Right ventricle myocardium superior (tissue), 1 donor: ENCODE measurements at places on chromosomes 3 and 15.

DNA sequence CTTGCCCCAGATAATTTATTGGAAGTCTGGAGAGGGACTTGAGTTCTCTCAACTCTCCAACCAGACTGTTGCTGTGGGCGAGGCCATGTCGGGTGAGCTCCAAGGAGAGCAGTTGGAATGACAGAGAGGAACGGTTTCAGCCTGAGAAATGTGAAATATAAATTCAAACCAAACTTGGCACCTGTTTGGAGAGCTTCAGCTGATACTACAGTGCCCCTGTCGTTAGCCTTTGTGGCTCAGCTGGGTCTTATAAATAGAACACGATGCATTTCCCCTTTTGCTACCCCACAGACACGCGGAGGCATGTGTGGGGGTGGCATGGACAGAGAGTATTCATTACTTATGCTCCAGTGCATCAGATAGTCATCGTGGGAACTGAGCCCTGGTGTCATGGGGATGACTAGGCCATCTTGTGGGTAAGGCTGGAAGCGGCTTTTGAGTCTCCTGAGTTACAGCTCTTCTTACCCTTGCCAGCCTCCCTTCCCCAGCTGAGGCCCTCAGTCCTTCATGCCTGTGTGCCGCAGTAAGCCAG, 15.6 kb downstream of the SMAD3 start:
- DNase-seq = peak; percentile 52

- no peak for DNase-seq
These were observed 86.7 kb downstream of the TBC1D5 start for GRCh38 chr3:17655743-17656142.

DNA sequence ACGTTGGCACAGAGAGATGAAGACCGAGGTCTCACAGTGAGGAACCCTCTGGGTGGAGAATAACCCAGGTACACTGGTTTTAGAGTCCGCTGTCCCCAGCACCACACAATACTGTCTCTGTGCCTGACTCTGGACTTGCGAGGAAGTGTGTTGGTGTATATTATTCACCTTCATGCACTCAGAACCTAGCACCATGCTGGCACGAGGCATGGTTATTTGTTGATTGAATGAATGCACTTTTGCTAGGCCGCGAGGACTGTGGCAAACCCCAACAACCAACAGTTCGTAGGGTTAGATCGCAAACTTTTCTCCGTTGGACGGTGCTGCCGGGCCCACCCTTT, 484 bp upstream of the C3orf52 start:
- DNase-seq = no peak

GRCh38 chr3:34066999-34067398, 268.6 kb downstream of the PDCD6IP start:
- DNase-seq = no peak

DNA sequence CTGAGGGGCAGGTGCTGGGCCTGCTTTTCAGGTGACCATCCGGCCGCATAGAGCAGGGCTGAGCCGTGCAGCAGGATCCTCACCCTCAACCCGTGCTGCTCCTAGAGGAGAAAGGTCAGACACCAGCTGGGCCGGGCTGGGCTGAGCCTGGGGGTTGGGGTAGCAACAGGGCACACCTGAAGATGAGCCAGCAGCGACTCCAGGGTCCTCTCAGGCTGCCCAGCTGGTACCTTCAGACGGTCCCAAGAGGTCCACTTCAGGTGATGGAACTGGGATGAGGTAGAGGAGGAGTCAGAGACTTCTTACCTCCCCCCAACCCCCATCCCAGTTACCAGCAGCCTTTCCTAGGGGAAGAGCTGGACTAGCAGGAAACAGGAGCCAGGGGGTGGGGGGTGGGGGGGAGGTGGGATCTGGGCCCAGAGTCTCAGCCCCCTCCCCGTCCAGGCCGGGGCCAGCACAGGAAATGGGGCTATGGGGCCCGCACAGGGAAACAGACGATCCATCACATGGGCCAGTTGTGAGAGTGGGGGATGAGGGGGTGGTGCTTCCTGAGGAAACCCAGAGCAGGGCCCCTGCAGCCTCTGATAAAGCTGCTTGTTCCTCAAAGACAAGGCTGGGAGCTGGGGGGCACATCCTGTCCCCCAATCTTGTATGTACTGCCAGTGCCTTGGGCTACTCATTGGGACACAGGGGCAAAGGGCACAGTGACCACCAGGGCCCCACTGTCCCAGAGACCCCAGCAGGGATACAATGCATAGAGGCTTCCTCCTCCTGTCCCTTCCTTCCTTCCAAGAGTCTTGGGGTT, 3.0 kb downstream of the INKA1 start:
- DNase-seq = peak; percentile 55

DNA sequence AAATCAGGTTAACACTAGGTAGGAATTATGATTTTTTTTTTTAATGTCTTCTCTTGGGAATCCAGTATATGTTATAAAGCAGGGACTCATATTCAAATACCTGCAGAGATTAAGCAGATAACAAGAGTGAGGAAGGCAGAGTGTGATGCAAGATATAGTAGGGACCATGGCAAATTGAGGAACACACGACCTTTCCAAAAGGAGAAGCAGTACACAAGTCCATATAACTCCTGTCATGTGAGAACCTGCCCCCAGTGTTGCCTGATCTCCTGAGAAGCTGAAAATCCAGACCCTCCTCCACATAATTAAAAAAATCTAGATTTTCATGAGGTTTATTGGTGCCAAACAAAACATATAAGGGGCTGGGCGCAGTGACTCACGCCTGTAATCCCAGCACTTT, 3.6 kb downstream of the RFC4 start:
- no peak for DNase-seq

- no peak for DNase-seq
These were observed 22.9 kb downstream of the EXOG start for GRCh38 chr3:38519000-38519399.

DNA sequence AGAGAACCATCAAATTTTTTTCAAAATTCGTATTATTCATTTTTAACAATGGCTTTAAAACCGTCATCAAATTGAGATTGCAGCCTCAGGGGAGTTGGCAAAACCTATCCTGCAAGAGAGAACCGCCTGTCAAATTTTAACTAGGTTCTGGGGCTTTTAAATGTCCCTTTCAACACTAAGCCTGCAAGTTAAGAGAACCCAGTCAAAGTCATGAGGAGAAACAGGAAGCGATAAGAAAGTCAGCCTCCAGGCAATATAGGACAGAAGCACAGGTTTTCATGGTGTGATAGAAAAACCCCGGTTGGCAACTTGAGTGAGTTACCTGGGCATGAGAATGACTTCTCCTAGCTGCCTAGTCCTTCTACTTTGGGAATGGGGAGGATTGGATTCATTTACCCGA, 59.8 kb downstream of the CPNE4 start:
- no peak for DNase-seq

DNA sequence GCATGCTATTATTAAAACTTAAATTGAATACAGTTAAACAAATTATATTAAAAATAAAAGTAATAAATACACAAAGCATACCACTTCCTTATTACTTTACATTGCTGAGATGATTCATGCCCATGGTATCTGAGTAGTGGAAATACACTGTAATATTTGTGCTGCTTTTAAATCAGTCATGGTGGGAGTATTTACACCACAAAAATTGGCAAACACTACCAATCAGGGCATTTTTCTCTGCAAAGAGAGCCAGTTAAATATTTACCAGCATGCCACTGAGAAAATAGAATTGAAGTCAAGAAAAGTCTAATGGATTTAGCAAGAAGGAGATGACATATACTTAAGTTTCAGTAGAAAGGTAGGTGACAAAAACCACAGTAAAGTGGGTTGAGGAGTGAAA, 19.6 kb downstream of the PPARG start:
- no peak for DNase-seq

GRCh38 chr15:58348095-58348812, 83.5 kb upstream of the LIPC start:
- DNase-seq = no peak

DNA sequence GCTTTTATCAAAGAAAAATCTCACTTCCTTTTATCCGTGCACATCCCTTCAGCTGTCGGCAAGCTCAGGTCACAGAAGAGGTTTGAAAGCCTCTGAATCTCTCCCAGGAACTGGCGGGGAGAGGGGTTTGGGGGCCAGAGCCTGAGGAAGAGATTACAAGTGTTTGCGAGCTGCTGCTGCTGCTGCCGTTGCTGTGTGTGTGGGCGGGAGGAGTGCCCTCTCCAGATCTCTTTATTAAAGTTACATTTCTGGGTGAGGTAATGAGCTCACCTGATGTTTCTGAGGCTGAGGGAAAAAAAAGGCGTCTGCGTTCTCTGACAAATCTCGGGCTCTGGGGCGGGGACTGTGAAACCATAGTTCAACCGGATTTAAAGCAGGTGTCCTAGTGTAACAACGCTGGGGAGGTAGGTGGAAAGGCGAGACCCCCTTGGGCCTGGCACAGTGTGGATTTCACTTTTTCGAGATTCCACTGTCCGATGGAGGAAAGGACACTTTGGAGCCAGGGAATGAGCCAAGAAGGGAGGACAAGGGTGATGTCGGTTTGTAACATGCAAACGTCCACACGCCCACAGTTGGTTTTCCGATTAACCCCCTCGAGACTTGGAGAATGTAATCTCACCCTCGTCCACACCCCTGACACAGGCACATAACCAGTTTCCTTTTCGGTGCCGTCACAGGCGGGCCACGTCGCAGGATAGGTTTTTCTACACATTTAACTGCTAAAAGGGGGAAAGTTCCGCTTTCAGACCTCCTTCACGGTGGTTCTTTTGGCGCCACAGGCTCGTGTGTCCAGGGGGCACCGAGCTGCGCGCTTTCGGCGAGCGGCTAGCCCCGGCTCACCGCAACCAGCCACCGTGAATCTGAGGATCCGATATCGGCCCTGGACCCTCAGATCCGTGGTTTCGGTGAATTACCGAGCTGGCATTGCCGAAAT, 2.1 kb downstream of the ALCAM start:
- DNase-seq = peak; percentile 46

- DNase-seq = no peak
These were observed 27.8 kb downstream of the WNT7A start for GRCh38 chr3:13851997-13852637.

DNA sequence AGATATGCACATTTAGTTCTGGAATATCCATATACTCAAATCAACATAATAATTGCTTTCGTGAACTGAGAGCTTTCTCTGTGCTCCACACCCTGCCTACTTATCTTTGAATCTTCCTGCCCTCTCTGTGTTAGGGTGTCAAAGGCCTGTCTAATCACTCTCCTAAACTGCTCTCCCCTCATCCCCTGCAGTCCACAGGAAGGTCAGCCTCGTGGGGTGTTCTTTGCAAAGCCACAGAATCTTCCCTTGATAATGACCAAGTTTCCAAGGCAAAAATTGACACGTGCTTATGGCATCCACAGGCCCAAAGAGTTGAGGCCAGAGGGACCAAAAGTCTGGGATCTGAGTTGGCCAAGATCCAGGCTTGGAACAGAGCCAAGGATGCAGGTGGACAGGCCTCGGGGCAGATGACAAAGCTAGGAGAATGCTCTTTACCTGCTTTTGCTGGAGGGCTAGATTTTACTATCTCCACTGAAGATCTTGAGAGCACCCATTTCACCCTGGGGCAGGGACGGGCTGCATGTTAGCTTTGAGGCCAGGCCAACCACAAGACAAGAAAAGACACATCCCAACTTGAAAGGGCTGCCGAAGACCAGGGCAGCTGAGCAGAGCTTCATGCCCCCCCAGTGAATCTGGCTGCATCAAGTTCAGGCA, 20.4 kb downstream of the BHLHE40 start:
- no peak for DNase-seq

GRCh38 chr3:77267589-77267988, 227.7 kb downstream of the ROBO2 start:
- no peak for DNase-seq

DNA sequence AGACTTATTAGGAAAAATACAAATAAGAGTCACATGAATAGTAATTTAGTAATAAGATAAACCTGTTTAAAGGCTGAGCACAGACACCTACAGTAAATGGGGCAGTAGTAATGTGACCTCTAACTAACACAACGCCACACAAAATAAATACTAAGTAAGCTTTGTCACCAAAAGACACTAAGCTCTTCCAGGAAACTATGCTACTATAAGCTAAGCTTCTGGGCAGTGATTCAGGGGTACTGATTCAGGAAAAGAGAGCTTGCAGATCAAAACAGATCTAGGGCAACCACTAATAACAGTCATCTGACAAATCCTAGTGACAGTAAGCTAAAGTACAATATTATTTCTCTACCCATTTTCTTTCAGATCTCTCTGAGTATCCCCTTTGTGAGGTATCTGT, 68.8 kb downstream of the PLOD2 start:
- no peak for DNase-seq

DNA sequence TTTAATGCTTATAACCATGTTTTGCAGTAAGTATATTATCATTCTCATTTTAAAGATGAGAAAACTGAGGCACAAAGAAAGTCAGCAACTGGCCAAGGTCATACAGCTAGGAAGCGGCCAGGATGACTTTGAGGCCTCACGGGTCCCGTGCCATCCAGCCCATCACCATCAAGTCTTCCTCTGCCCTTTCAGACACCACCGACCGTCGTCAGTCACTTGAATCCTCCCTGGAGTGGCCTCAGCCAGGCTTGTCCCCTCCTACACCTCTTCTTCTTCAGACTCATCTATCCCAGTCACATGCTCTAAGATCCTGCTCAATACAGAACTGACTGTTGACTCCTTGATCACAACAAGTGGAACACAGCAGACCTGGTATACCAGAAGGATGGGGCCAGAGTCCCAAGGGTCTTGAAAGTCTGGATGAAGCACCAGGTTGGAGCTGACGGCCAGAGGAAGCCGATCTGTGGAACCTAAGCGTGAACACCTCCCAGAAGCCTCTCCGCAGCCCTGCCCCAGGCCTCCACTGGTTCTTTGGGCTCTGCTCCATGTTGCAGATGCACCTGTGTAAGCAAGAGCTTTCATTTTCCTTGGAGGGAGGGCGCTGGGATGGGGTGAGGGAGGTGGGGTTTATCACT, 22.1 kb downstream of the ITGA11 start:
- DNase-seq = no peak

DNA sequence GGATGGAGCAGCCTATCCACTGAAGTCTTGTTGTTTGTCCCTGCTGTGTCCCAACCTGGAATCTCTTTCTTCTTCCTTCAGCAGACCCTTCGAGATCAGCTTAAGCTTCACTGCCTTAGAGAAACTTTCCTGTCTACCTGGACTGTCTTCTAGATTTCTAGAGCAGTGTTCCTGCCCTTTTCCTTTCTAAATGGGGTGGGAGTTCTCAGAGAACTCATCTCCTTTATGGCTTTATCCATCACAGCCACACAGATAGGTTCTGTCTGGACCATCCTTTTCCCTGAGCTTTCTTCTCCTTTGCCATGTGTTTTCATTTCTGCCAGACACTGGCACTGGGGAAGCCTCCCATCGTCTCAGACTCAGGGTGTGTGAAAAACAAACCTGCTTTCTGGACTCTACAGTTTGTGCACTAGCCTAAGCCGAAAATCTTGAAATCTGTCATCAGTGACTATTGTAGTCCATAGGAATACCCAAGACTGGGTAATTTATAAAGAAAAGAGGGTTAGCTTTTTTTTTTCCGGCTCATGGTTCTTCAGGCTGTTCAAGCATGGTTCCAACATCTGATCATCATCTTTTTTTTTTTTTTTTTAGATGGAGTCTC, 177.5 kb downstream of the PGPEP1L start:
- no peak for DNase-seq

DNA sequence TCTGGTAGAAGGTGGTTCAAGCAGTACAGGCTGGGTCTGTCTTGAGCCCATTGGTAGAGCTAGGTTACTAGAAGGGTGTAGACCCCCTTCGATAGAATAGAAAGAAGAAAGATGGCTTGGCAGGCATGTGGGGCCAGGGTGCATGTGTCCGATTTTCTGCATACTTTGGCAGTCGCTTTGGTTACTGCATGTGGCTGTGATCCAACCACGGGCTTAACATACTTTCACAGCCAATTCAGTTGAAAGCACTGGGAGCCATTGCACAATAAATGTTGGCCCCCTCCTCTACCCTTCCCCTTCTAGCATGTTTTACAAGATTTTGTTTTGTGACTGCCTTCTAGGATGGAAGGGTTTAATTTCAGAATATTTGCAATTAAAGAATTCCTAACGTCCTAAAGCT, 7.2 kb downstream of the ARID3B start:
- DNase-seq = no peak
